Activated CD4-positive, alpha-beta T cell treated with anti-CD3 and anti-CD28 coated beads for 1 hour (primary cell): ENCODE measurements at places on chromosomes 7 and 10.

GRCh38 chr10:92801978-92802872, 46.1 kb upstream of the EXOC6 start:
- DNase-seq: no peak

DNA sequence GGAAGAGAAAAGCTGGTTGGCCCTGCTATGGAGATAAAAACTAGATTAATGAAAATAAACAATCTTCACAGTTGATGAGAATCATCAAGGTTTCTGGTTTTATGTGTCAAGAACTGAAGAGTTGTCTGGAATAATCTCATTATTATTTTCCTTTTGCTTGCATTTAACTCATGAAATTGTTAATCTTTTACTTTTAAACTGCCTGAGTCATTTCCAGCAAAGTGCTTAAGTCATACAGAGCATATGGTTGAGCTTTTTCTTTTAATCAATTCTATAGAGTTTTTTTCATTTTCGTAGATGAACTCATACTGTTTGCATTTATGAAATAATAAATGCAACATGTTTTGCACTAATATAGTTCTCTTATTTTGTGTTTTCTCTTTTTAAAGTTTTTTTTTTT, 747.9 kb downstream of the NXPH1 start:
- DNase-seq: no peak

DNA sequence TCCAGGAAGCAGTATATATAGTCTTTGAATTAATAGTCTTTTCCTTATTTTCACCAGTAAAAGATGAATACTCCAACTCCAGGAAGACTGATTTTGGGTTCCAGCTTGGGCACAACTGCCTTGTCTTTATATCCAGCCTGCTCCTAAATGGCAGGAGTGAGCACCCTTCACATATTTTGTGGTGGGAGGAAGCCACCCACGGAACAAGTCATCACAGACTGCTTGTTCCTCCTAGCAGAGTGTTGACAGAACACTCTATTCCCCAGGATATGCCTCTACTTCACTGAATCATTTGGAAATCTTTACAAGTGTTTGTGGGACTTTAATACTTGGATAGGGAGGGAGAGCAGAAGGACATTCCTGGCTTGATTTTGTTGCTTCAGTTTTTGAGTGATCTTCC, 31.7 kb downstream of the ITPRID1 start:
- no peak for DNase-seq

GRCh38 chr10:10313149-10313835, 704.4 kb upstream of the CELF2 start:
- DNase-seq: no peak

- DNase-seq: peak; percentile 65
Measured at GRCh38 chr10:109922976-109923921, at the start of gene XPNPEP1. Gene XPNPEP1, minus strand, starts transcription at chr10:109923511. Its CDS starts 78 bp downstream, at chr10:109923433.

GRCh38 chr7:6575281-6576023, 1.8 kb upstream of the ZDHHC4 start:
- no peak for DNase-seq
